ENCODE measurements at places on chromosomes 5 and 9.

GRCh38 chr9:102237520-102237919 lies 499.1 kb upstream of the GRIN3A start:
- DNase-seq: no peak

- no peak for DNase-seq
Measured at GRCh38 chr5:138661291-138661960, 86.2 kb upstream of the HSPA9 start.

DNA sequence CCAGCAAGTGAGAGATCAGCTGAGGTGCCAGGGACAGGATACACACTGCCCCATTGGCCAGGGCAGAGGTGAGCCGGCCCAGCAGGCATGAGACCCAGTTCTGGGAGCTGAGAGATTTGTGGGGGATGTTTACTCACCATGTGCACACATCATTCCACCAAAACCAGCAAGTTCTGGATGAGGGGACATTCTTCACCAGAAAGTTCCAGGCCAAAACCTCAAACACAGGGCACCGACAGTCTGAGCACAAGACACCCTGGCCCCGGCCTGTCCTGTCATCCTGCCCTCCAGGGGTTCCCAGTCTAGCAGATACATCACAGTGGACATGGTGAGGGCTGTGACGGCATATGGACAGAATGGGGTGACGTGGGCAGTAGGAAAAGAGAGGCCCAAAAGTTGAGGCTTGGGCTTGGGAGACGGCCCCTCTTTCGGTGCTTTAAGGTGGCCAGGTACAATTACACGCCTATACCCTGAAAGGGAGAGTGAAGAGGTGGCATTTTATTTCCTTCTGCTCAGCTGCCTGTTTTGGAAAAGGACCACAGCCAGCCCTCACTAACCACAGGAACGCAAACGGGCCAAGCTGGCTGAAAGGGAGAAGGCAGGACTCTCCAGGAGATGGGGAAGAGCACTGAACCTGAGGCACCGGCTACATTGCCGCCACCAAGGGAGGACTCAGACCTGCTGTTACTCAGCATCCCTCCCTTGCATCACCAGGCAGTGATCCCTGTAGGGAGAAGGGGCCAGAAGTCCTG lies 64.0 kb downstream of the SHB start:
- no peak for DNase-seq

DNA sequence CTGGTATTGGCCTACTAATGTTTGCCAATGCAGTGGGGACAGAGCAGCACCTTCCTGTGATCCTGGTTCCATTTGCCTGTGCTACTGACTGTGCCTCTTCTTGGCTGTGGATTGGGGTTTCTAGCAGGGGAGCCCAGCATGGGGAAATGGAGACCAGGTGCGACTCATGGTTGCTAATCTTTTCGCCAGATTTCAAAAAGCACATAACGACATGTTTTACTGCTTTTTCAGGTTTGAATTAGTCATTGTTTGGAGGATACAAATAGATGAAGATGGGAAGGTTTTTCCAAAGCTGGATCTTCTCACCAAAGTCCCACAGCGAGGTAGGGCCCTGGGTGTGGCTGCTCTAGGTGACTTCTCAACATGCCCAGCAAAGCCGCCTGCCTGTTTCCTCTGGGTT lies 57.6 kb downstream of the IPPK start:
- no peak for DNase-seq

DNA sequence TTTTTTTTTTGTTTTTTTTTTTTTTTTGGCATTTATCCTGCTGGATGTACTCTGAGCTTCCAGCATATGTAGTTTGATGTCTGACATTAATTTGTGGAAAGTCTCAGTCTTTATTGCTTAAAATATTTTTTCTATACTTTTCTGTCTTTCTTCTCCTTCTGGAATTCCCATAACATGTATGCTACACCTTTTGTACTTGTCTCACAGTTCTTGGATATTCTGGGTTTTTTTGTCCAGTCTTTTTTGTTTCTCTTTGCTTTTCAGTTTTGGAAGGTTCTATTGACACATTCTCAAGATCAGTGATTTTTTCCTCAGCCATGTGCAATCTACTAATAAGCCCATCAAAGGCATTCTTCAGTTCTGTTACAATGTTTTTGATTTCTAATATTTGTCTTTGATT lies 19.4 kb upstream of the RFK start:
- DNase-seq: no peak

- DNase-seq: no peak
Measured at GRCh38 chr9:18994263-18994916, 38.6 kb downstream of the SAXO1 start.

DNA sequence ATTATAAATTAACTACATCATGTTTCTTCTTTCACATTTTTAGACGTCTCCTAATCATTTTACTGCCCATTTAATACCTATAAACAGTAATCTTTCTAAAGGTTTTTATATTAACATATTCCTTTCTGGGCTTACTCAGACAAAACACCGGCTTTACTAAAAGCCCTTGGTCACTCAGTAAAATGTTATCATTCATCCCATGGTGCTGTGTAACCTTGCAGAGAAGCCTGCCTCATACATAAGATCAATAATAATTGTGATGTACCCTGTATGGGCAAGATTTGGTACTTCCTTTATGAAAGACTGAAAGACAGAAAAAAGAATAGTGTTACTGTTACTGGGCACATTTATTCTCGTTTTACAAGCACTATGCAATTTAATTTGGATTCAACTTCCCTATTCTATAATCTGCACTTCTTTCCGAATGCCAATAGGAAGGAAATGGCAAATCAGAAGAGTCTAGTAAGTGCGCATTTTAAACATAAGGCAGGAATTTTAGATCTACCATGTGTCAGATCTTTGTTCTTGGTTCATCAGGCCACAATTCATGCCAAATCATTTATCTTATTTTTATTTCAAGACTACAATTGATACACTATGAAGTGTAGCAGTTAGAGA lies 522.2 kb downstream of the CSNK1G3 start:
- no peak for DNase-seq

DNA sequence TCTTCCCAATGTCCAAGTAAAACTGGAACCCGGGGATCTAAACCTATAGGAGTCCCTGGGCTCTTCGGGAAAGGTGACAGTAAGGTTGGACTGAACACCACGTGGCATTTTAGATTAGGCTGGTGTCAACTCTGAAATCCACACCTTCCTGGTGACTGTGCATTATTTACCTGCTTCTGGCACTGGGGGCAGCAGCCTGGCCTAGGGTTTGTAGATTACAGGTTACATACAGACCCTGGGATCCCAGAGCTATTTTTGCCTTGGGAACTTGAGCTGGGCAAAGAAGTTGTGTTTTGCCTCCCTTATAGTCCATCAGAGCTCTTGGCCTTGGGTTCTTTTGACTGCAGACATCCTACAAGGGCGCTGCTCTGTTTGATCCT lies 173.2 kb downstream of the DAB2IP start:
- DNase-seq: no peak

GRCh38 chr9:20681467-20681866 lies 2.6 kb upstream of the FOCAD start:
- DNase-seq: no peak
